ENCODE measurements at places on chromosomes 3 and 15. TPM values are rescaled to one million over a fixed set of nuclear protein-coding genes. Genes with fewer than 3 reads are reported as not detected.

GRCh38 chr3:152266221-152266995 lies 2.3 kb upstream of the MBNL1 start:
- peak; percentile 75 for DNase-seq

GRCh38 chr3:35709691-35710090 lies 70.4 kb downstream of the ARPP21 start:
- no peak for DNase-seq

DNA sequence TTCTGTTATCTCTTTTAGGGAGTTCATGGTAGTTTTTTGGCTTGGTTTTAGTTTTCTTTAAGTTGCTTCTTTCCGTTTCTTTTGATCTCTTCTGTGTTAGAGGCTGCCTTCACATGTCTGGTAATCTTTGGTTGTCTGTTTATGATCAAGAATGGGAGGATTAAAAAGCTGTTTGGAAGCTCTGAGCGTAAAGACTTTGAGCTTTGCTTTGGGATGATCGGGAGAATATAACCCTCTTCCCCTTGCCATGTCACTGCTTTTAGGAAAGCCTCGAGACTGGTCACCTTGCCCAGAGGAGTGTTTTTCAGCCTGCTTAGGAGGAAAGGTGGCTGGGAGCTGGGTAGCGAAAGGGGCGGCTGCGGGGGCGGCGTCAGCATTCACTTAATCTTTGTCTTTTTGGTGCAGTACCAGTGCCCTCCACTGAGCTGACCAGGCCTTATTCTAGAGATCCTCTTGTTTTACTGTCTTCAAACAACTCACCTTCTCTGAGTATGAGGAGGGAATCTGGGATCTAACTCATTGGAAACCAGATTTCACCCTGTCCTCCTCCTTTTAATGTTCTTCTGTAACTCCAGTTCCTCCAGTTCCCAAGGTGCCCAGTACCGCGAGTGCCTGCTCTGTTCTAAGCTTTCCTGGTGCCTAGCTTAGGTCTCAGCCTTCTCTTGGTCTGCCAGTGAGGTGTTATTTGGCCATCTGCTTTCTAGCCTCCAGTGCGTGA lies 15.5 kb downstream of the TATDN2 start:
- no peak for DNase-seq

DNA sequence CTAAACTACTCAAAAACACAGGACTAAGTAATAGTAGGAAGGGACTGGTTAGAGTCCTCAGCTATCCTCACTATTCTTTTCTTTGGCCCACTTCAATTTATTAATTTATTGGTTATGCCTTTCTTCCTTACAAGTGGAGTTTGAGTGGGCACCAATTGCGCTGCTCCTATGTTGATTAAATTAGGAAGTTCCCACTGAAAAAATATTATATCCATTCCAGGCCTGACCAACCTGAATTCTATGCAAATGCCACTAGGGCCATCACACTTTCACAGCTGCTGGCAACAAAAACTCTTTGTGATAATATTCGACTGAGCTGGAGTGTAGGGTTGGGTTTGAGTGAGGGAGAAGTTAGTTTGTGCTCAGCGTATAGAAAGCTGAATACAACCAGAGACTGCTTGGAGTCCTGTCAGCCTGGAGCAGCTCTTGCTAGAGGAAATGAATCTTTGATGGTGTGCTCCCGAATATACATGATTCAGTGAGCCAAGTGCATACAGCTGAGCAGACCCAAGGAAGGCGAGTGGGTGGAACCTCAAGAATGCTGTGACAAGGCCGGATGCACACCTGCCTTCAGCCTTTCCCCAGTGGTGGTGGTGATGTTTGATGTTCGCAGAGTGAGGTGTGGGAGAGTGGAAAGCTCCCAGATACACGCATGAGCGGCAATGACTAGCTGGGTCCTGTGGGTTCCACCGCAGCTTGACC lies 1.5 kb downstream of the ARHGEF3 start:
- DNase-seq, result no peak

The CADPS gene
- not detected for total RNA-seq

- DNase-seq, result no peak
These were observed 41.3 kb upstream of the ROBO1 start for GRCh38 chr3:79809106-79809505.

GRCh38 chr3:123632161-123632655 lies 47.4 kb upstream of the HACD2 start:
- DNase-seq, result no peak
